ENCODE measurements at places on chromosomes 12 and 14.

- no peak for DNase-seq
Observed at GRCh38 chr12:3928538-3929184, 55.5 kb upstream of the PARP11 start.

DNA sequence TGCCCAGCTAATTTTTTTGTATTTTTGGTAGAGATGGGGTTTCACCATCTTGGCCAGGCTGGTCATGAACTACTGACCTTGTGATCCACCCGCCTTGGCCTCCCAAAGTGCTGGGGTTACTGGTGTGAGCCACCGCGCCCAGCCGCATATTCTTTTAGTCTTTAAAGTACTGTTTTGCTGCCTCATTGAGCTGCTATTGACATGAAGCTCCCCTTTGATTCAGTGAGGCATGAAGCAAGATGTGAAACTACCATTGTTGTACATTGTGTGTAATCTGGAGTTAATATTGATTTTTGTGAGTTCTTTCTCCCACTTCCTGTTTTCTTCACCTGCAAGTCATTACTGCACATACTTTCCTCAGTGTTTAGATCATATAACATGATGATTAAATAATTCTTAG, 80.8 kb downstream of the MNAT1 start:
- peak; percentile 6 for DNase-seq

DNA sequence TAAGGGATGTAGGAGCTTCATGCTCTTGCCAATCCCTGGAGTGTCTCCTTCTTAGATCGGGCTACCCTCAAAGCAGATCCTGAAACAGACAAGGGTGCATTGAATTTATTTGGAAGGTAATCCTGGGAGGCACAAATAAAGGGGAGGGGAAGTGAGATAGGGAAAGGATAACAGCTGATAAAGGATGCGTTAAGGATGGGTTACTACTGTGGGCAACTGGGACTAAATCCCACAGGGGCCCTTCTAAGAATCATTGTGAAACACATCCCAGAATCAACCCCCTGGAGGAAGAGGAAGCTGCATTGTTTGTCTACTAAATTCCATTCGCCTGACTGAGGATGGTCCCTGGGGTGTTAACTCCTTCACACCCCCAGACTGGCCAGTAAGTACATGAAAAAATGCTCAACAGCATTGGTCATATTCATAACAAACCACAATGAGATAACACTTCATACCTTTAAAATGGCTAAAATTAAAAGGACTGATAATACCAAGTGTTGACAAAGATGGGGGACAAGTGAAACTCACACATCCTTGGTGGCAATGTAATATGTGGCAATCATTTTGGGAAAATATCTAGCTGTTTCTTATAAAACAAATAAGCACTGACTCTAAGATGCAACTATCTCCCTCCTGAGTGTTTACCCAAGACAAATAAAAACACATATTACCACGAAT, 37.0 kb upstream of the CMKLR1 start:
- peak; percentile 74 for DNase-seq

- no peak for DNase-seq
Observed at GRCh38 chr14:35879654-35880249, 53.6 kb downstream of the BRMS1L start.

- DNase-seq: no peak
Observed at GRCh38 chr14:53838374-53838773, 118.3 kb downstream of the BMP4 start.

DNA sequence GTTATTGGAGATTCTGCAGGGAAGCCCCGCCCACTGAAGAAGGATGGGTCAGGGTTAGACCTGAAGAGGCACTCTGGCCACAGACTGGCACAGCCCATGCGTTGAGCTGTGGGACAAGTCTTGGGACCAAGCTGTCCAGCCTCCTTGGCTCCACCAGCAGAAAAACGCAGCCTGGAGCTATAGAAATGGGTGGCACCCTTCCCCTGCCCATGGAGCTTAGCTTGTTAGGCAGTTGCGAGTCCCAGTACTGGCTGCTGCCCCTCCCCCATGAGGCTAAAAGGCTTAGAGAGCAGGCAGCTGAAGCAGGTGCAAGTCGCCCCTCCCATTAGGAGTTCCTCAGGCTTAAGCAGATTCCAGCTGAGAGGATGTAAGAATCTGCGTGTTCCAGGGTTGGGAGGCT, 1124.0 kb upstream of the TMEM132C start:
- DNase-seq: no peak

DNA sequence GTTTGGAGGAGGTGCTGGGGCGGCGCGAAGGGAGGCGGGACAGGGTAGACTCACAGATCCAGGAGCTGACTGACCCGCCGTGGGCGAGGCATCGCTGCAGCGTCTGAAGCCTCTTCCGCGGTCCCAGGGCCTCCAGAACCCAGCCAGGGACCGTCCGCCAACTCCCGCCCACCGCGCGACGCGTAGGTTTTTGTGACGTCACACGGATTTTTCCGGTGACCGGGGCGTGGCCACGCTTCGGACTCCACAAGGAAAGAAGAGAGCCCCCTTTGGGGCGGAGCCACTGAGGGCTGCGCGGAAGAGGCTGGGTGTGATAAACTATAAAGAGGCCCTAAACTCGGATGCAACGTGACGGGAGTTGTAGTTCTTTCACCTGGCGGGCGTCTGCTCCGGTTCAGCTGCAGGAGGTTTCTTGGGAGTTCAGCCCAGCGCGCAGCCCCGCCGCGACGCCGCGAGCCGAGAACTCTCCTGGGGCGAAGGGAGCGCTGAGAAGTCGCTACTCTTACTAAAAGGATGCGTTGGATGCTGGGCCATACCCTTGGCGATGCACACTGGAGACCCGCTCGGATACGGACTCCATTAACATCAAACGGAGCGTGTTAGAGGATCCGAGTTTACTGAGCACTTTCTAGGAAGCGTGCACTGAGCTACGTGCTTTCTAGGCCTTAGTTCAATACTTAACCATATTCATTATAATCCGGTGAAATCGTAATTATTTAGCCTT, at the start of gene AMN1:
TSS of gene AMN1 (minus strand) at position 105 of the 724 bp plus-strand sequence. CDS start at position 92, 13 bp downstream.
- DNase-seq: peak; percentile 99

DNA sequence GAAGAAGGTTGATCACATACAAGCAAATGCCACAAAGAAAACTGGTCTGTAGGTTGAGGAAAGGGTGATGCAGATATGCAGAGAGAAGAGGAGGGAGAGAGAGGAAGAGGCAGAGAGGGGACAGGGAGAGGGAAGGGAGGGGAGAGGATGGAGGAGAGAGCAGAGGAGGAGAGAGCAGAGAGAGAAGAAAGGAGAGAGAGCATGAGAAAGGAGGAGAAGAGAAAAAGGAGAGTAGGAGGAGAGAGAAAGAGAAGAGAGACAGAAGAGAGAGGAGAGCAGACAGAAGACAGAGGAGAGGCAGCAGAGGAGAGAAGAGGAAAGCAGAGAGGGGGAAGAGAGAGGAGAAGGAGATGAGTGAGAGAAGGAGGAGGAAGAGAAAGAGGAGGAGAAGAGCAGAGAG, 59.2 kb downstream of the STXBP6 start:
- no peak for DNase-seq

DNA sequence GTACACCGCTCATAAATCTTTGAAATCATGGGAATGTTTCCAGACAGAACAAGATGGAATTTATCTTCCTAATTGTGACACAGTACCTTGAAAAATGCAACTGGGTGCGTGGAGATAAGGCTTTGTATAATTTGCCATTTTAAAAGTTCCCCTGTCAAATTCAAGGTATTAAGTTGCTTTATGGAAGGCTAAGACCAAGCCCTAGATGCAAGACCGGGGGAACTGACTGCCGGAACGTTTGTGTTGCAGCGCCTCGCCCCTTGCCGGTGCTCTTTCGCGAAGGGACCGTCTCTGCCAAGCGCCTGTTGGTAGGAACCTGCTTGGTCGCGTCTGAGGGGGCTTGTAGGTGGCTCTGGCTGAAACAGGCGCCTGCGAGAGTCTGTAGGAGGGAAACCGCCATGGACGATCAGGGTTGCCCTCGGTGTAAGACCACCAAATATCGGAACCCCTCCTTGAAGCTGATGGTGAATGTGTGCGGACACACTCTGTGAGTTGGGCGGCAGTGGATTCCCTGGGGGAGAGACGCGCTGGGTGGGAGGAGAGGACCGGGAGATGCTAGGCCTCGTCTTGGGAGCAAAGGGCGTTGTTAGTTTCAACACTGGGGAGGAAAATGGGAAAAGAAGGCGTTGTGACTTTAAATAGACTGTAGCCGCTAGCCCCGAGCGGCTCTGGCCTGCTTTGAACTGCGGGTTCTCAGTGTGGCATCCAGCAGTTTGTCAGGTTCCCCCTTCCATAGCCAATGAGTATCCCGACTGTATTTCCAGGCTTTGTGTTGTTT, at the start of gene MNAT1:
TSS of gene MNAT1 (plus strand) at position 297 of the 778 bp plus-strand sequence. CDS start at position 399, 102 bp downstream.
- DNase-seq: peak; percentile 81

DNA sequence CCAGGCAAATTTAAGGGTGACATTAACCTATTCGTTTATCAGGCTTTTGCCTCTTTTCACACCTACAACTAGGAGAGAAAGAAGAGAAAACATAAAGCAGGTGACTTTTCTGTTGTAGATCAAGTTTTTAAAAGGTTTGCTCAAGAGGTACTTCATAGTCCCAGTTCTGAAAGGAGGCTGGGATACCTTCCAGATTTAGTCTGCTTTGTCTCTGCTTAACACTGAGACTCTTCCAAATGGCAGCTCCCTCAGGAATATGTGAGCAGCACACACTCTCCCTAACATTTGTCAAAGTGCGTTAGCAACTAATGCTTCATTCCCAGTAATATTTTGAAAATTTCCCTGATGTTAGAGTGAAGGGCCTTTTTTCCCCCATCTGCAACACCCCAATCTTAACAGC, 133.7 kb upstream of the RASSF8 start:
- no peak for DNase-seq

DNA sequence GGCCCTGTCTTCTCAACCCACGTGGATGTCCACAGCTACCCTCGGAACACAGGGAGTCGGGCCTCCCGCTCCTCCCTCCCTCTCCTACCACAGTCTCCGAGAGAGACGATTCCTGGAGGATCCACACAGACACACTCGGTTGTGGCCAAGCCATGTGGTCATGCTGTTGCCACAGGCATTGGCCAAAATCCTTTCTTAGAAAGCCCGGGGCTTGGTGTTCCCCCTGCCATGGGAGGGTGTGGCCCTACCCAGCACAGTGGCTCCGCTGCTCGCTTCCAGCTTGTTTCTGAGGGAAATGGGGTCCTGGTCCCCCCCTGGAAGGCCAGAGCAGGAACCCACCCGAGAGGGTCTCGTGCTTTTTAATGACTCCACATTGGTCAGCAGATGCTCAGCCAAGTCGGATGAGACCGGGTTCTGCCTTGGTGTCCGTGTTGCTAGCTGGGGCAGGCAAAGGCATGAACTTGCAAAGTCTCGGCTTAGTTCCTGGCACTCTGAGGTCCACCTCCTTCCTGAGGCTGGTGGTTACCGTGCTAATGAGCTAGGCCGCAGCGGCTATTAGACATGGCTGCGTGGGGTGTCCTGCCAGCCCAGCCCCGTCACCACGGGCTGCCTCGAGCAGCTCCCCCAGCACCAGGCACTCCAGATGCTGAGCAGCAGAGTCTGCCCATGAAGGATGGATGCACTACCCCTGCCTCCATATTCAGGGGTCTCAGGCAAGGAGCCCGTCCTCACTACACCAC, 46.8 kb upstream of the MEG3 start:
- no peak for DNase-seq

DNA sequence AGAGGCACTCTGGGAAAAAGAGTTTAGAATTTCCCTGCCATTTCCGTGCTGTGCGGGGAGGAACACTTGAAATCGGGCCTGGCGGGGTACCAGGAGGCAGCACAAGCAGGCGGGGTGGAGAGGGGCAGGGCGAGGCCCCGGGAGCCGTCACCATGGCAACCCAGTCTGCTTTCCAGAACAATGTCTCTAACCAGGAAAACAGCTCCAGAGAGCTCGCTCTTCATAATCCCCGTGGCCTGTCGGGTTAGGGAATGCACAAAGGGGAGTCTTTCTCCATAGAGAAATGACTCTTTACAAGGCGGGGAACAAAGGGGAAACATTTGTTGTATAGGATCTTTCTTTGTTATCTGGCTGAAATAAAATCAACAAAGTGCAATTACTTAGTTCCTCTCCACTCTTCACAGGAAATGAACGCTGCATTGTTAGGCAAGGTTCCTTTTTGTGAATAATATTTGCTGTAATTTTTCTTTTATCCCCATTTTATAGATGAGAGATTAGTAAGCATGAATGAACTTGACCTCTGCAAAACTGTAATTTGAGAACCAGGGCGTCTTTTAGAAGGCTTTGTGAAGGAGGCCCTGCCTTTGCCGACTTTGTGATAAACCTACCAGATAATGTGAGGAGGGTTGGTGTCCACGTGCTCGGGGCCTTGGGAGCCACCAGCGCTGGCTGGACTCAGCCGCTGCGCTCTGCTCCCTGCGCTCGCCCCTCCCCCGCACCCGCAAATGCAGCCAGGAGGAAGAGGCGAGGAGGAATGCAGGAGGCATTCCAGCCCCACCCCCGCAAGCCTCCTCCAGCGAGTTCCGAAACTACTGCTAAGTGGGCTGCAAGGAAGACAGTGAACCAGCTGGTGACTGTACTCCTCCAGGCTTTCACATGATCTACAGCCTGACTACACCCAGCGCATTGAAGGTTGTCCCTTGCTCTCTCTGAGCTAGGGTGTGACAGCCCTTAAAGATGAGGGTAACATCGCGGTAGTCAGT, 105.2 kb upstream of the ATF7IP start:
- peak; percentile 96 for DNase-seq

GRCh38 chr12:120119271-120119973, 2.9 kb upstream of the RAB35 start:
- peak; percentile 63 for DNase-seq

GRCh38 chr12:107779077-107779831, 4.8 kb downstream of the ASCL4 start:
- DNase-seq: no peak

DNA sequence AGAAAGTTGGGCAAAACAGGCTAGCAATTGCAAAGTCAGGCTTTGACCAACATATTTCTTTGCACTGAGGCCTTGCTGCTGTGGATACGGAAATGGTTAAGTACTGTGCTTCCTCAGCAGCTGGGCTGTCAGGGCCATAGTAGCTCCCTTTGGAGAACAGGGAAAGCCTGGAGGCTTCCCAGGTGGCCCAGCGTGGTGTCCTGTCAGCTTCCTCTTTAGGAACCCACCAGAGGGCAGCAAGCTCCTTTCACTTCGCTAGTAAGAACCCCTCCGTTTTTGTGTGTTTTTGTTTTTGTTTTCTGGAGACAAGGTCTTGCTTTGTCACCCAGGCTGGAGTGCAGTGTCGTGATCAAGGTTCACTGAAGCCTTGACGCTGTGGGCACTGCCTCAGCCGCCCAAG, 1.7 kb upstream of the CFAP251 start:
- no peak for DNase-seq

DNA sequence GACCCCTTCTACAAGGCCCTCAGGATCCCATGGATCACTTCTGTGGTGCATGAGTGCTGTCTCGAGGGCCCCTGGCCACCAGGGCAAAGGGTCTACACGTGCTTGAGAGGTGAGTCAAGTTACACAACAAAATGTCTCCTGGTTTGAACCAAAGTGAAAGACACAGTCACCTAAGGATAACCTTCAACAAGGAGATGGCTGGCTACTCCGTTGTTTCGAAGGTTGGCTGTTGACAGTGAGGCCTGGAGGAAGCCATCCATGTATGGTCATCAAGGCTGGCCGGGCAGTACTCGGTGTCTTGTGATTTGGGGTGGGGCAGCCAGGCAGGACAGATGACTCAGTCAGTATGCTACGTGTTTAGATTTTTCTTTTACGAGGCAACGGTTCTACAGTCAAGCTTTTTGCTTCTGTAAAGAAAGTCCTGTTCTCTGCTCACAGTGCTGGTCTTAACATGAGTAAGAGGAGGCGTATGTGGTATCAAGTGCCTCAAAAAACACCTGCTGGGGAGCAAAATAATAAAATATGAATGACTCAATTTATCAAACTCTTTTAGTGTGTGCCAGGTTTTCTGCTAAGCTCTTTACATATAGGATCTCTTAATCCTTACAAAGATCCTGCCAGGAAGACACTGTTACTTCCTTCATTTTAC, 18.0 kb upstream of the NT5DC3 start:
- peak; percentile 85 for DNase-seq
